ENCODE measurements at places on chromosomes 12 and 14.
A peak's percentile ranks its signal among the peaks of the same experiment; 100 is the strongest.

GRCh38 chr14:106372870-106373652 lies 846.7 kb downstream of the TMEM121 start:
- peak overlapping the region; percentile 19 for H3K4me3 ChIP-seq
- H3K27me3 ChIP-seq = peaks cover 2% of the 10 kb centered on the region
- peak; percentile 73 for DNase-seq
- H3K4me1 ChIP-seq = peaks cover 29% of the 10 kb centered on the region

DNA sequence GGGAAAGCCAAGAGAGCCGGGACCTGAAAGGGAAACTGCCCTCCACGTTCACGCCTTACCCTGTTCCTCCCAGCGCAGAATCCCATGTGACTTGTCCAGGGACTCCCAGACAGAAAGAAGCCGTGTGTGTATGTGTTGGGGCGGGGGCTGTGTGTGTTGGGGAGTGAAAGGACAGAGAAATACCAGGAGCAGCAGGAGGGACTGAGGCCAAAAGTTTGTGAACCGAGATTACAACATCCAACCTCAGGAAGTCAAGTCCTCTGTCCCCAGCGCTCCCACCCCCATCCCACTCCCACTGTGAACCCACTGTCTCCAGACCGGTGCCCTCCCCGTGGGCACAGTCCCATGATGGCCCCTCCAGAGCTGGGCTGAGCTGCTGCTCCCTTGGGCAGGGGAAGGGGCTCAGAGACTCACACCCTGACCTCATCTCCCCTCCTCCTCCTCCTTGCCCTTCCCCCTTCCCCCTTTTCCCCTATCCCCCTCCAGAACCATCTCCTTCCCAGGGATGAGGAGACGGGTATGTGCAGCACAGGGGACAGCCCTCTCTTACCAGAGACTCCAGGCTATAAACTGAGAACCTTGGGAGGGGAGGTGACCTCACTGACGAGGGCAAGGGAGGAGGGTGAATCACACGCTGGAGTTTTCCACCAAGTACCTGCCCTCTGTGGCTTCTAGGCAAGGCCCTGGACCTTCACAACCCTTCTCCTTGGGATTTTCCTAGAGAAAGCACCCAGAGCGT lies at the start of gene SLC6A12:
Gene SLC6A12 (minus strand): TSS at position 155 of the 739 bp plus-strand sequence. CDS start 4,171 bp downstream, outside the sequence.
- DNase-seq = no peak
- H3K27ac ChIP-seq = no peak within 1 kb of the TSS
- no peak within 1 kb of the TSS for H3K4me3 ChIP-seq

DNA sequence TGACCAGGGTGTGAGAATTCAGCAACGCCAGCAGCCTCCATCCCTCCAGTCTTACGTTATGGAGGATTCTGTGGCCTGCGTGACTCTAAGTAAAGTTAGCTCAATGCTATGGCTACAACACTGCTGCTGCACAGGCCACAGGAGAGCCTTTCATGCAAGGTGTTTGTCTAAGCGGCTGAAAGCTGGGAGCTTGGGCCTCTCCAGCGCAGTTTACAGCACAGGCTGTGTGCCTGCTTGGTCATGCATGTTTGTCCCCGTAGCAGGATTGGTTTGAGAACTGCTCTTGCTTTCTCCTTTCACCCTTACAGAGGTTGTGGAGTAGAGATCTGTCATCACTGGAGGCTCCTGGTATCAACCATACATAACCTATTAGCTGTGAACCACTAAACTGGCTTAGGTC lies 113.1 kb upstream of the TMCC3 start:
- H3K4me3 ChIP-seq = no peak overlapping the region
- H3K27ac ChIP-seq = no peak overlapping the region
- H3K27me3 ChIP-seq = peaks cover 13% of the 10 kb centered on the region
- H3K36me3 ChIP-seq = no peaks in the 10 kb centered on the region
- no peak for DNase-seq
- peaks cover 16% of the 10 kb centered on the region for H3K4me1 ChIP-seq

GRCh38 chr14:96202441-96203094 lies 2.1 kb upstream of the BDKRB2 start:
- no peak overlapping the region for H3K27ac ChIP-seq
- no peak for DNase-seq

- no peak for DNase-seq
- H3K4me3 ChIP-seq = no peak overlapping the region
- no peaks in the 10 kb centered on the region for H3K36me3 ChIP-seq
- H3K27me3 ChIP-seq = no peaks in the 10 kb centered on the region
- no peak overlapping the region for H3K27ac ChIP-seq
Observed at GRCh38 chr12:16634786-16635185, 28.8 kb upstream of the LMO3 start.

DNA sequence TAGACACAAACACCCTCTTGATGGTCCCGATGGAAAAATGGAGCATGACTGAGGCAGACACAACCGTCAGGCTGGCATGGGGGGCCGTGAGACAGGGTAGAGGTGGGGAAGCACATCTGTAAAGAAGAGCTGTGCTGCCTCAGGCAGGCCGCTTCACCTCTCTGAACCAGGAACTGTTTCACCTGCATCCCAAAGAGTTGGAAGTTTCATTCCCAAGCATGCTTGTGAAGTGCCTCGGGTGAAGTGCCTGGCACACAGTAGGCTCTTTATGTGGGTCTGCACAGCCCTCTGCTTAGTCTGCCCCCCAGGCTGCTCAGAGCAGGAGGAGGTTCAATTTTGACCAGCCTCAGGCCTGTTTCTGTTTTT lies 685 bp upstream of the SERPINA1 start:
- H3K27ac ChIP-seq = no peak overlapping the region
- no peak for DNase-seq
- no peak overlapping the region for H3K4me3 ChIP-seq
- H3K27me3 ChIP-seq = no peaks in the 10 kb centered on the region
- peaks cover 33% of the 10 kb centered on the region for H3K4me1 ChIP-seq
- H3K36me3 ChIP-seq = peaks cover 2% of the 10 kb centered on the region

GRCh38 chr12:59030415-59030814 lies 110.1 kb upstream of the LRIG3 start:
- no peak overlapping the region for H3K4me3 ChIP-seq
- no peak for DNase-seq
- H3K27ac ChIP-seq = no peak overlapping the region
- H3K4me1 ChIP-seq = no peaks in the 10 kb centered on the region

DNA sequence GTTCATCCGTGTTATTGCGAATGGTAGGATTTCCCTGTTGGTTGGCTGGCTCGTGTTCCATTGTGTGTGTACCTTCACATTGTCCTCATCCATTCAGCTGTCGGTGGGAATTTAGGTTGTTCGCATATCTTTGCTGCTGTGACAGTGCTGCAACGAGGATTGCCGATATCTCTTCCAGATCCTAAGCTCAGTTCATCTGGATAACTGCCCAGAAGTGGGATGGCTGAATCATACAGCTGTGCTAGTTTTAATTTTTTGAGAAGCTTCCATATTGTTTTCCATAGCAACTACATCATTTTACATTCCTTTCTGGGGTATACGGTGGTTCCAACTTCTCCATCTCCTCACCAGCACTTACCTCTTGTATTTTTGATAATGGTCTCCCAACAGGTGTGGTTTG lies 292.8 kb upstream of the SFSWAP start:
- H3K4me1 ChIP-seq = no peaks in the 10 kb centered on the region
- no peak overlapping the region for H3K27ac ChIP-seq
- DNase-seq = no peak

DNA sequence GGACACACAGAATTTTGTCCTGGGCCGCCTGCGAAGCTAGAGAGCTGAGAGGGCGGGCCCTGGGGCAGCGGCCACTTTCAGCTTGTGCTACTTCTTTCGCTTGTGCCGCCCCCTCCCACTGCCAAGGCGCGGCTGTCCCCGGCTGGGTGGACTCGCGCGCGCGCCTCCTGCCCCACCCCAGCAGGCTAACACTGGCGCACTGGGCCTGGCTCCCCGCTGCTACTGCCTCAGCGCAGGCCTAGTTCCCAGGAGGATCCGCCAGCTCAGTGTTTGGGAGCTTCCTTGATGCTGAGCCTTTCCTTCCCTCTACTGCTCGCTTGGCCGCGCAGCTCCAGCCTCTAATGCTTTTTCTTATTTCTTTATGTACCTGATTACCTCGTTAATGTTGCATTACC lies 27.4 kb upstream of the METAP2 start:
- H3K4me3 ChIP-seq = no peak overlapping the region
- no peak overlapping the region for H3K27ac ChIP-seq
- H3K4me1 ChIP-seq = no peaks in the 10 kb centered on the region
- H3K27me3 ChIP-seq = peaks cover 14% of the 10 kb centered on the region
- no peaks in the 10 kb centered on the region for H3K36me3 ChIP-seq
- no peak for DNase-seq

GRCh38 chr12:12839873-12840579 lies 26.9 kb downstream of the DDX47 start:
- H3K4me3 ChIP-seq = no peak overlapping the region
- peaks cover 12% of the 10 kb centered on the region for H3K36me3 ChIP-seq
- H3K27ac ChIP-seq = no peak overlapping the region

- H3K4me1 ChIP-seq = no peaks in the 10 kb centered on the region
- H3K27me3 ChIP-seq = peaks cover 64% of the 10 kb centered on the region
- H3K27ac ChIP-seq = no peak overlapping the region
Observed at GRCh38 chr12:3491938-3492792, 1.2 kb downstream of the PRMT8 start.

- no peak overlapping the region for H3K4me3 ChIP-seq
- no peak for DNase-seq
- no peaks in the 10 kb centered on the region for H3K27me3 ChIP-seq
- no peaks in the 10 kb centered on the region for H3K36me3 ChIP-seq
Observed at GRCh38 chr14:63100552-63100951, 55.3 kb upstream of the KCNH5 start.

GRCh38 chr14:81521356-81521755 lies 12.3 kb downstream of the SEL1L start:
- peaks cover 51% of the 10 kb centered on the region for H3K4me1 ChIP-seq
- no peak overlapping the region for H3K27ac ChIP-seq
- no peak overlapping the region for H3K4me3 ChIP-seq
- H3K27me3 ChIP-seq = no peaks in the 10 kb centered on the region
- no peak for DNase-seq
- peaks cover 47% of the 10 kb centered on the region for H3K36me3 ChIP-seq

- no peak overlapping the region for H3K4me3 ChIP-seq
- no peak for DNase-seq
- peaks cover 66% of the 10 kb centered on the region for H3K27me3 ChIP-seq
- no peaks in the 10 kb centered on the region for H3K36me3 ChIP-seq
Observed at GRCh38 chr14:99797231-99797630, 4.0 kb downstream of the EML1 start.

DNA sequence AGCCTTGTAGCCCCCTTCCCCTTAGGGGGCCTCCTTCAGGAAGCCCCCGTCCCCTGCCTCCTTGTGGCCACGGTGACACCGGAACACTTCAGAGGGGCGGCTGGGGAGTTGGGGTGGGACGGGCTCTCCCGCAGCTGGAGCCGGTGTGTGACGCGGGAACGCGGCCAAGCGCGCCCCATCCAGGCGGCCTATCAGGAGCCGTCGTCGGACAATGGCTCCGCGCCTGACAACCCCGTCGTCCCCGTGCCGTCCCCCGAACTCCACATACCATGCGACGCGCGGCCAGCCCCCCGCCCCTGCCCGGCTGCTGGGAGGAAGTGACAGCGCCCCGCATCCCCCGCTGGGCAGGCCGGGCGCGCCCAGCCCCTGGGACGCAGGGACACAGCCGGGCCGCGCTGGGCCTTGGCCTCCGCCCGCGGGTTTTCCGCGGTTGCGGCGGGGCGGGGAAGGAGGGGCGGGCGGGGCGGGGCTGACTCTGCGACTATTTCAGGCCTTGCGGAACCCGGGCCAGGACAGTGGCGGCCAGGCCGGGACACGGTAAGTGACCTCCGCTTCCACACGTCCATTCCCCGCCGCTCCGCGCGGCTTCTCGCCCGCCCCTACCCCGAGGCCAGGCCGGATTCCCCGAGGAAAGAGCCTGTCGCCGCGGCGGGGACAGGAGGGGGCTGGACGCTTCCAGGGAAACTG lies at the start of gene TNFAIP2:
Gene TNFAIP2 (plus strand): TSS at position 515 of the 687 bp plus-strand sequence. CDS start 2,997 bp downstream, outside the sequence.
- no peak within 1 kb of the TSS for H3K4me3 ChIP-seq
- no peaks in the 10 kb centered on the region for H3K36me3 ChIP-seq
- no peak within 1 kb of the TSS for H3K27ac ChIP-seq

DNA sequence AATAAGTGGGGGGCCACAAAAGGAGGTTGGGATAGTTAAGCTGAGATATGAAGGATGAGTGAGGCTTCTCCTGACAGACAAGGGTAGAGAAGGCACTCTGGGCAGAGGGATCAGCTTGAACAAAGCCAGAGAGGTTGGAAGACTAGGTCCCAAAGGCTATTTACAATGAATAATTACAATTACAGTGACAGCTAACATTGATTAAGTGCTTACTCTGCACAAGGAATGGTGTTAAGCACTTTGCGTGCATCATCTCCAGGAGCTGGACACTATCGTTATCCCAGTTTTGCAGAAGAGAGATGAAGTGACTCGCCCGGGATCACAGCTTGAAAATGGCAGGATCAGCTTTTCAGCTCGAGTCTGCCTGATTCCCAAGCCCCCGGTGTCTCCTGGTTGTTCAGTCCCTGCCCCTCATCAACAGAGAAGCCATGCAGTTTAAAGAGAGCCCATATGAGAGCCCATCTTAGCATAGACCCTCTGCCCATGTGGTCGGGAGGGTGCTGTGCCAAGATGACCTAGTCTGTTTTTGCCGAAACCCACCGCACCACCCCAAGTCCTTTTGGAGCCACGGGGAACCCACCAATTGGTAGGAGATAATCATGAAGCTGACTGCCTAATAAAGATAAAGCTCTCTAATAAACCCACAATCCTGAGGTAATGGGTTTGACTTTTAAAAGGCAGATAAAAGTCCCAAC lies 89.9 kb upstream of the HSPB8 start:
- no peaks in the 10 kb centered on the region for H3K4me1 ChIP-seq
- H3K27me3 ChIP-seq = no peaks in the 10 kb centered on the region
- DNase-seq = no peak
- H3K4me3 ChIP-seq = no peak overlapping the region

DNA sequence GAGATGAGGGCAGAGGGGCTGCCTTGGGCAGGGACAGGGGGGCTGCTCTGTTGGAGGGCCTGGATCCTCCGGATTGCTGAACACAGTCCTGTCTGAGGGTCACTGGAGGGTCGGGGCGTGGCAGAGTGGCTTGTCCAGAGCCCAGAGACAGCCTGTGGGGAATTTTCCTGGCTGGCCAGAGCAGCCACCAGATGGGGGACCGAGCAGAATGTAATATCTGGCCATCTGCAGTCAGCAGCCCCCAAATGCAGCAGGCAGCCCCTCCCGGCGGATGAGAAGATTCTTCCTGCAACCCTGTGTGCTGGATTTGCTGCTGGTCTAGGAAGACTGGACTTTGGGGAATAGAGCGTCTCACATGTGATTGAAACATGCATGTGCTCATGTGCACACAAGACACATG lies 23.3 kb upstream of the NOS1 start:
- no peaks in the 10 kb centered on the region for H3K27me3 ChIP-seq
- no peak for DNase-seq
- H3K4me1 ChIP-seq = no peaks in the 10 kb centered on the region
- no peaks in the 10 kb centered on the region for H3K36me3 ChIP-seq

- no peak overlapping the region for H3K4me3 ChIP-seq
- no peaks in the 10 kb centered on the region for H3K4me1 ChIP-seq
- peaks cover 37% of the 10 kb centered on the region for H3K36me3 ChIP-seq
- DNase-seq = no peak
- no peaks in the 10 kb centered on the region for H3K27me3 ChIP-seq
Observed at GRCh38 chr12:26991826-26992225, 22.4 kb downstream of the TM7SF3 start.
